Urinary bladder (tissue), 4 donors: ENCODE measurements at places on chromosomes 6 and 20. TPM values are rescaled to one million over a fixed set of nuclear protein-coding genes. Genes with fewer than 3 reads are reported as not detected.

Gene C6orf15
- not detected for total RNA-seq

Gene EFCAB8
- total RNA-seq: 0.95 TPM

DNA sequence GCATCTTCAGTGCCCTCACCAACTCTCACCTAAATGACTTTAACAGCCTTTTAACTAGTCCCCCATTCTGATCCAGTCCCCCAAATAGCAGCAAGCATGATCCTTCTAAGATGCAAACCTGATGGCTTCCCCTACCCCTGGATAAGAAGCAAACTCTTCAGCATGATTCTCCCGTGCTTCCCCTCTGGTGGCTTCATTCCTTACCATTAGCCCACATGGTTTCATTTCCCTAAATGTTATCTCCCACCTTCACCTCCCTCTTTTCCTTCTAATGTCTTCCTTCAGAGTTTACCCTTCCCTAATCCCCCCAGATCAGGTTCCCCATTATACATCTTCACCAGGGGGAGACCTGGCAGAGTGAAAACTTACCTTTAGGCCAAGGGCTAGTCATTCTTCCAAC is 4.0 kb upstream of the RAB5IF start:
- DNase-seq: no peak

DNA sequence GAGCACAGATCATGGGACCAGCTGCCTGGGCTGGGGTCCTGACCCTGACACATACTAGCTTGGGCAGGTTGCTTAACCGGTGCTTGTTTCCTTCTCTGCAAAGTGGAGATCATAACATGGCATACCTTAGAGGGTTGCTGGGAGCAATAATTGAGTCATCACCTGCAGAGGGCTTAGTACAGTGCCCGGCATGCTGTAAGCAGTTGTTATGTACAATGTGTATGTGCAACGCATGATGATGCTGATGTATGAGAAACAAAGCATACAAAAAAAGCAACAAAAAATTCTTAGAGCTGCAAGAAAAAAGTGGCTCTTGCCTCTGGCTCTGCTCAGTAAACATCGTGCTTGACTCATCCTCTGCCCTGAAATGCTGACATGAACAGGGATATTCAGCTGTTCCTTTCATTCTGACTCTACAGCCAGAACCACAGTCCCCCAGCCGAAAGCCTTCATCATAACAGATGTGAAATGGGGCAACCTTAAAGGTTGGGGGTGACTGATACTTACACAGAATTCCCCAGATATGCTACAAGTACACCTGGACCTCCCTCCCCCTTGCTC is 91.7 kb downstream of the CLIC5 start:
- no peak for DNase-seq

DNA sequence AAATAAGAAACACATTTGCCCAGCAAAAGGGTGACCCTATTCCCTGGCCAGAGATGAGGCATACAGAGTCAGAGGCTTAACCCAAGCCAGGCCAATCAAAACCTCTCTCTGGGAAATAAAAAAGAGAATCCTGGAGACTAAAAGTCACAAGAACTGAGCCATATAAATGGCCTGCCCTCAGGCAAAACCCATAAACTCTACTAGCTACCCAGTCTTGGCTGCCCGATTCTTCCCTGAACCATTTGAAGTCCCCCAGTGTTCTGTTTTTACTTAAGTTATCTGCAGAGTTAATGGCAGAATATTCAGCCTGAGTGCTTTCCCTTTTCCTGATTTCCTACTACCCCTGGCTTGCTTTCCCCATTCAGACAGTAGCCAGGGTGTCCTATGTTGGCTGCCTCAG is 13.9 kb downstream of the KCNK15 start:
- no peak for DNase-seq

DNA sequence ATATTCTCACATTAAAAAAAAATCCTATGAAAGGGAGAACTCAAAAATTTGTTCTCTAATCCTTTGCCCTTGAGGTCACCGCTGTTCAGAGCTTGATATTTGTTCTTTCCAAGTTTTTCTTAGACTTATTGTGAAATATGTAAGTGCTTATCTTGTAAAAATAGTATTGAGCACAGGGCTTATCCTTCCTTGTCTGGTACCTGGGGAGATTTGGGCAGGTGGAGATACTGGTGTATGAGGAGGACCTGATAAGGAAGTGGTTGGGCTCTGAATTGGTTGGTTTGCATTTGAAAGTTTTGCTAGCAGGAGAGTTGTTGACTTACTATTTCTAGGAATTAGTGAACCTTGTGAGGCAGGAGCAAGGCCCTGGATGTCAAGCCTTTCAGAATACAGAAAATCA is 28.9 kb upstream of the ANKEF1 start:
- DNase-seq: no peak

Gene TMEM200A
- total RNA-seq: 24.8 TPM

DNA sequence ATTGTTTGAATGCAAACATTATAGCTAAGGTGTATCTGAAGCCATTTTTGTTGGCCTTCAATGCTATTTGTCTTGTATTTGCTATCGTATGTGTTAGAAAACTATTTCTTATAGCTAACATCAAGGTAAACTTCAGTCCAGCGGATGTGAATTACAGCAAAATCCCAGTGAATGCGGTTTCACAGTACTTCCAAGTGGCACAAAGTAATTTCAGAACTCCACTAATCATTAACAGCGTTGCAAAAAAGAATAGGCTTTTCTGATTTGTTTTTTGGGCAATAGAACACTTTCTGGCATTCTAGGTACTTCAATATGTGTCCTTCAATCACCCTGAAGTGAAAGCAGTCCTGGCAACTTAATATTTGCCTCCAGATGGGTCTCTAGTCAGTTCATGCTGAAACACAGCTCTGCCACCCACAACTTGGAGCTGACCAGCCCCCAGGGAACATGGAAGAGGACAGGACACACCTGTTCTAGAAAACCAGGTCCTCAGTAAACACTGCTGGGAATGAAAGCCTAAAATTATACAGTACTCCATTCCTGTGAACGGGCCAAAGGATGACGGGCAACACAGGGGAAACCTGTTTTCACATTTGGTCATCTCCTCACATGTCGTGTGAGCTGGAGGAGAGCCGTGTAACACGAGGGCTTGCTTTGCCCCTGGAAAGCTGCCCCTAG is 9.7 kb upstream of the MRPS10 start:
- no peak for DNase-seq

Gene RNF182
- 0.90 TPM for total RNA-seq

Gene RSPO3
- total RNA-seq: 4.9 TPM

DNA sequence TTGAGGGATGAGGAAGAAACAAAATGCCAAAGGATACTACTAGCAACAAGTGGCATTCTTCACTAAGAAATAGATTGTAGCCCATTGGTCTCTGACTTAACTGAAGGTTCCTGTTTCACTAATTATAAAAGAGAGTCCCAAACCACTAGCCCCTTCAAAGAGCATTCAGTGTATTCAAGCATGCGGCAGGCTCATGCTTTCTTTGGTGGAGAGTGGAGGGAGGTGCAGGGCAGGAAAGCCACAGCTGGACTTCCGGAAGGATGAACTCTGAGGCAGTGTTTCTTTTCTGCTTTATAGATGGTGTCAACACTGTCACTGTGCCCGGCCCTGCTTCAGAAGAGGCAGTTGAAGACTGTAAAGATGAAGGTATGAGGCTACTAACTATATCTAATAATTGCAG is 636.1 kb downstream of the KIF16B start:
- no peak for DNase-seq

DNA sequence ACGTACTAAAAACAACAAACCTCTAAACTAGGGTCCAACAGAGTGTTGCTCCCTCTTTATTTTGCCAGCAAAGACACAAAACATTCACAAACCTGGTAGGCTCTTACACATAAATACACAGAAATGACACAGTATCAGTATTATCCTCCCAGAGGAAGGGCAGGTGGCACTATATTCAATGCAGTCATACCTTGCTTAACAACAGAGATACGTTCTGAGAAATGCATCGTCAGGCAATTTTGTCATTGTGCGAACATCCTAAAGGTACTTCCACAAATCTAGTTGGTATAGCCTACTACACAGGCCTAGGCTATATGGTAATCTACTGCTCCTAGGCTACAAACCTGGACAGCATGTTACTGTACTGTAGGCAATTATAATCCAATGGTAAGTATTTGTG is 9.6 kb downstream of the ZBTB2 start:
- DNase-seq: no peak

DNA sequence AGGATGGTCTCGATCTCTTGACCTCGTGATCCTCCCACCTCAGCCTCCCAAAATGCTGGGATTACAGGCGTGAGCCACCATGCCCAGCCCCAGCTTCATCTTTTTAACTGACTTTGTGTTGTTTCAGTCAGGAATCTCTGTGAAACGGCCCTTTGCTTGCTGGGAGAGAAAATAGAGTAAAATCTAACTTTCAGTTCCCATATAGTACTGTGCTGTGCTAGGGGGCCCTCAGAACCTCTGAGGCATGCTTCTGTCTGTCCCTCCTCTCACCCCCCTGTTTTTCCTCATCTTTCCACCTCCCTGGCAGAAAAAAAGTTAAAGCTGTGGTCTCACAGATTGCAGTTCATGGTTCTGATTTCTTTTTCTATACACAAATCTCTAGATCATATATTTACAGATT is 48.4 kb downstream of the LRP11 start:
- no peak for DNase-seq

DNA sequence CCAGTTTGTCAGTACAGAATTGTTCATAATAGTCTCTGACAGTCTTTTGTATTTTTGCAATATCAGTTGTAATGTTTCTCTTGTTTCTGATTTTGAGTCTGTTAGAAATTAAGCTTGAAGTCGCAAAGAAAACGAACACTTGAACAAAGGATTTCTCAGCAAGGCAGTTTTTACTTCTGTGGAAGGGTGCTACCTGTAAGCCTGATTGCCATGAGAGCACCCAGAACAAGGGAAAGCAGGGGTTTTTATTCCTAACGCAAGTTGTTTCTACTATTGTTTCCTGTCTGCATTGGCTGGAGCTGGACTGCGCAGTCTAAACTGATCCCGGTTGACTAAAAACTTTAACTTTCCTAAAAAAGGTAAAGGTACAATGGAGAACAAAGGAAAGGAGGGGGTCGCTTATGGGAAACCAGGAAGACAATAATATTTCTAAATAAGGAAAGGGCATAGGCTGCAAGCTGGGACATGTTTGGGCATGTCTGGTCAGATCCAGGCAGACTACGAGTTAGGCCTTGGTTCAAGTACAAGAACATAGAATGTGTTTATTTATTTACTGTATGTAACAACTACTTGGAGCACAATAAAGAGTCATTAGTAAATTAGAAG is 28.5 kb downstream of the HLA-B start:
- DNase-seq: no peak

DNA sequence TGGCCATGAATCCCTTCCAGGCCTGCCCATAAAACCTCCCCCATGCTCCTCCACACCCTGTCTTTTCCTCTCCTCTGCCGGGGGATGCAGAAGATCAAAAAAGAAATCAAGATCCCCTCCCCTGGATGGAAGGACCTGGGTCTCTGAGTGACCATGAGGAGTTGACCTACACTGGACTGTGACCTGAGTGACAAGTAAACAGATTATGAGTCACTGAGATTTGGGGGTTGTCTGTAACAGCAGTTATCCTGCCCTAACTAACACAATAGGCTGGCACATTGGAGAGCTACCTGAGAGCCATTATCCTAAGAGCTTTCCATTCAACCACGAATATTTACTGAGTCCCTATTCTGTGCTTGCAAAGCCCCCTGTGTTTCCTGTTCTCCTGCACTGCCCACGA is 28.4 kb upstream of the SIRPA start:
- DNase-seq: no peak

DNA sequence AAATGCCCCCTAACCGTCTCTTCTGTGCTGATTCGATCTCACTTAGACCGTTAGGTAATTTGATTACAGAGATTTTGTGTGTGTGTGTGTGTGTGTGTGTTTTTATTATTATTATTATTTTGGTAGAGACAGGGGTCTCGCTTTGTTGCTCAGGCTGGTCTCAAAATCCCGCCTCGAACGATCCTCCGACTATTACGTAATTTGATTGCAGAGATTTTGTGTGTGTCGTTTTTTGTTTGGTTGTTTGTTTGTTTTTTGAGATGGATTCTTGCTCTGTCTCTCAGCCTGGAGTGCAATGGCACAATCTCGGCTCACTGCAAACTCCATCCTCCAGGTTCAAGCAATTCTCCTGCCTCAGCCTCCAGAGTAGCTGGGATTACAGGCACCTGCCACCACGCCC is 28.3 kb downstream of the FOXF2 start:
- DNase-seq: no peak

DNA sequence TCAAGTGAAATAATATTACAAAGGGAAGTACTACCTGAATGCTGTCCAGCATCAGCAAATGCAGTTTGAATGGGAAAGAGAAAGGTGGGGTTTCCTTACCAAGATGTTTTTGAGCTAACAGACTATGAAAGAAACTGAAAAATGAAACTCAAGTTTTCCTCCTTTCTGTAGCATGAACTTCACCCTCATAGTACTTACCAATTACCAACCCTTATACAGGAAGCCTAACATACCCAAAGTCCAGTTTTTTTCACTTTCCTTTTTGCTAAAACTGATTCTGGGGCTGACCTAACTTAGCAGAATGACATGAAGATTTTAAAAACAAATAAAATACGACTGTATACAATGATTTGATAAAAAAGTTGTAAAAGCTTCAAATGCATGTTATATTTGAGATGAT is 5.2 kb downstream of the ZNFX1 start:
- no peak for DNase-seq

Gene DNAH8
- 1.5 TPM for total RNA-seq

DNA sequence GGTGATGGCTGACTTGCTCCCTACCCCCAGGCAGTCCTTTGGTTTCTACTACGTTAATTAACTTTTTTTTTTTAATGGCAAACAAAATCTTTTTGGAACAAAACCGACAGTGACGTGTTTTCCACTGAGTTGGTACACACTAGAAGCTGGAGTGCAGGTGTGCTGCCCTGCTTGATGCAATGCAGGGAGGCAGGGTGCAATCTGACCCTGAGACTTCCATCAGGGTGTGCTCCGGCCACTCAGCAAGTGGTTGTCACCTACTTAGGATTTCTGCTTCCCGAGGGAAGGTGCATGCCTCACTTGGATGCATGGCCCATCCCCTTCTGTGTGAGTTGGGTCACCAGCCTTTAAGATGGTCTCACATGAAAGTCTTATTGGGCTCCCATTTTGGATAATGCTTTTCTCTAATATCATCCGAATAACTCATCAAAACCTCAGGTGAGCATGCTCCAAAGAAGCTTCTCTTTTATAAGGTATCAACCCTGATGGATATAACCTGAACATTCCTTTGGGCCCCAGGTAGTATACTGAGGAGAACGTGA is 14.0 kb downstream of the RREB1 start:
- no peak for DNase-seq

GRCh38 chr20:46946796-46947195 is 52.2 kb downstream of the EYA2 start:
- no peak for DNase-seq

GRCh38 chr6:42294759-42295158 is 77.1 kb upstream of the MRPS10 start:
- DNase-seq: no peak

DNA sequence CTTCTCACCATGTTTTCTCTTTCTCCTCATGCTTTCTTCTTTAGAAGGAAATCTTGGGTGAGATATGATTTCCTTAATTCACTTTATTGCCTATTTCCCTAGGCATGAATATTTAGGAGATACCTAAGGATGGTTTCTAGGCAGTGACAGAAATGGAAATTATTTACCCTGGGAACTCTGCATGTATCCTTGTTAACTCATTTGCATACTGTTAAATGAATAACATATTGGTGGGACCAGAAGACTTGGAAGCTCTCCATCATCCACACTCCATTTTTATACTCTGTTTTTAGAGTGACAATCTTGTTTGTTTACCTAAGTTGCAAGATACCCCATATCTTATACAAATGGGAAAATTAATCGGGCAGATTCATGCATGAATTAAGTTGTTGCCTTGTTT is 285.7 kb downstream of the RNF144B start:
- DNase-seq: no peak

Gene PRRT1
- 0.42 TPM for total RNA-seq
